GM13977 (cell line): ENCODE measurements at places on chromosomes 2 and 18.

- DNase-seq, result no peak
Observed at GRCh38 chr18:22974001-22974400, 40.9 kb downstream of the RBBP8 start.

DNA sequence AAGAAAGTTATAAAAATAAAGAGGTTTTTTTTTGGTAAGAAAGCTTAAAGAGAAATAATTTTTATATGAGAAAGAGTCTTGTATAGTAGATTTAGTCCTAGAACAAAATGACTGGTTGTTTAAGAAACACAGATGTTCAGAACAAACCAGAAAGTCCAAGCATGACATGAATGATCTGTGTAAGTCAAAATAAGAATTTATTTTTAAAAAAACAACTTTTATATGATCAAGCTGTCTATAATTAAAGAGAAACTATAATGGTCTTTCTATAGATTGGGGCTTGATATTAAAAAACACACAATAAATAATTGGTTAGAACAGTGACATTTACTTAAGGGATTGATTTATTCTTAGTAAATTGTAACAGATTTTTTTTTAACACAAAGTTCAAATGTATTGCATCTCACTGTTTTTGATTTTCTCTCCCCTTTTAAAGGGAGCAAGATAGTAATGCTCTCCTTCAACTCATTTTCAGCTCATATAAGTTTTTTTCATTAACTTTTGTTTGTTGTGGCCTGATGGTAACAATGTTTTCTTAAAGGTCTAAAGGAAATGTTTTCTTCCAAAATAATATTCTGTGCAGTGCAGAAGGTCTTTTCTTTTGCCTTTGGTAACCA lies 1256.8 kb downstream of the LRP1B start:
- DNase-seq, result no peak

GRCh38 chr2:29233428-29233827 lies 118.2 kb downstream of the CLIP4 start:
- DNase-seq, result no peak

DNA sequence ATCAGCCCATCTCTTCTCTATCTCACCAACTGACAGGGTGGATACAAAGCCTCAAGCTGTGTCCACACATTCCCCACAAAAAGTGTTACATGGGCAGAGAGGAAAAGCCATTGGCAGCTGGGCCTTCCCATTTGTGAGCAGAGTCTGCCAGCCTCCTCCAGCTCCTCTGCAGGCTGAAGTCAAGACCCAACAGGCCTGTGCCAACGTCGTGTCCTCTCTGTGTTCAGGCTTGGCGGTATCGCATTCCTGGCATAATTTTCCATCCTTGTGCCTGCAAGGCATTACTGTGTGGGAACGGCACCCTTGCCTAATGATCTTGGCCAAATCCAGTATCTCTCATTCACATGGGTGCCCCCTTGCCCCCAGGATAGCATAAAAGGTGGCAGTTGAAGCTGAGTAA lies 41.5 kb upstream of the APCDD1 start:
- no peak for DNase-seq

DNA sequence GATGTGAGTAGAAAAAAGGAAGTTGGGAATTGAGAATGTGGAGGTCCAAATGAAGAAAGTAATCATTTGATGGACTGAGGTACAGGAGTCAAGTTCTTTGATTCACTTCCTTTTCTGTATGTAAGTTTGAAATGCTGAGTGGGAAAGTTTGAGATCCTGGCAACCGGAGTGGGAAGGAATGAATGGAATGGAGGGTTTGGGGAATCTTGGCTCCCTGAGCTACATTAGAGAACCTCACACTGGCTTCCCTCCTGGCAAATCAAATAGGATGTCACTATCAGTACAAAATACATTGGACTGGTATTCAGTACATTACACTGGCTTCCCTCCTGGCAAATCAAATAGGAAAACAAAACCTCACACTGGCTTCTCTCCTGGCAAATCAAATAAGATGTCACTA lies 9.8 kb upstream of the RNF138 start:
- no peak for DNase-seq

DNA sequence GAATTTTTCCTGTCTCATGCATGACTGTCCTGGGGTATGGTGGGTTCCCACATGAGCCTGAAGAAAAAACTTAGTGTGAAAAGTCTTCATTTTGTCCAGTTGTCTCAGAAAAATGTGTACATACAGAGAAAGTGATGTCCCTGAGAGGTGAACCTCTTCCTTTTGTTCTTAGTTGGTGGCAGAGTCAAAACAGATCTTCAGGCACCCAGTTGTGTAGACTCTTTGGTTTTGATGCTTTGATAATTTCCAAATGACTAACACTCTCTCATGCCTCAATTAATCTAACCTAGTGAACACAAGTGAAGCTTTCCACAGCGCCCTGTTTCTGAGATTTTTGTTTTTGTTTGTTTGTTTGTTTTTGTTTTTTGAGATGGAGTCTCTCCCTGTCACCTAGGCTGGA lies 273.5 kb downstream of the PIK3C3 start:
- DNase-seq, result no peak

GRCh38 chr2:105886687-105887086 lies 142.0 kb downstream of the NCK2 start:
- no peak for DNase-seq

DNA sequence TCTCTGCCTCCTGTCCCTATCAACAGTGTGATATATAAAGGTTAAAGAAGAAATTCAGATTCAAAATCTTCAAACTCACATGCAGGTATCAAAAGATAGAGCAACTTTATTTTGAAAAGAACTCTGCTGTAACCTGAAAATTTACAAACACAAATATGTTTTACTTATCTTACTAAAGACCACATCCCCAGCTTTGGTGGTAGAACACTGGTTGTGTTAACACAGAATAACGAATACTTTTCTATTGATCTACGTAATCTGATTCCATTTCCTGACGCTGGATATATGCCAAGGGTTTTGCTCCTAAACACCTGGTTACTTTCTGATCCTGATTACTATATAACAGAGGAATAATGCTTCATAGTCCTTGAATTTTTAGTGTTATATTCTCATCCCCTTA lies 23.1 kb upstream of the SLC39A10 start:
- no peak for DNase-seq

DNA sequence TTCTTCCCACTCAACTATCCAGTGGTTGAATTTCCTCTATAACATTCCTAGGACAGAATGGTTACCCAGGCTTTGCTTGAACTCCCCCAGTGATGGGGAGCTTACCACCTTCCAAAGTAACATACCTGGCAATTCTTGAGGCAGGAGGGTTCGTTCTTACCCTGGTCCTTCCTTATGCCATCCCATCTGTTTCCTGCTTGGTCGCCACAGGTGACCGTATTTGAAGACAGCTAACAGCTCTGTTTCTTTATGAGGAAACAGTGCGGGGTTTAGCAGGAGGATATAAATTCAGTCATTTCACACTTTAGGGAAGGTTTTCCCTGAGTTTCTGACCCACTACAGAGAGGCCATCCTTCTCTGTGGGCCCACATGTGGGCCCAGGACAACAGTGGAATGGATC lies 42.6 kb downstream of the FOSL2 start:
- no peak for DNase-seq

DNA sequence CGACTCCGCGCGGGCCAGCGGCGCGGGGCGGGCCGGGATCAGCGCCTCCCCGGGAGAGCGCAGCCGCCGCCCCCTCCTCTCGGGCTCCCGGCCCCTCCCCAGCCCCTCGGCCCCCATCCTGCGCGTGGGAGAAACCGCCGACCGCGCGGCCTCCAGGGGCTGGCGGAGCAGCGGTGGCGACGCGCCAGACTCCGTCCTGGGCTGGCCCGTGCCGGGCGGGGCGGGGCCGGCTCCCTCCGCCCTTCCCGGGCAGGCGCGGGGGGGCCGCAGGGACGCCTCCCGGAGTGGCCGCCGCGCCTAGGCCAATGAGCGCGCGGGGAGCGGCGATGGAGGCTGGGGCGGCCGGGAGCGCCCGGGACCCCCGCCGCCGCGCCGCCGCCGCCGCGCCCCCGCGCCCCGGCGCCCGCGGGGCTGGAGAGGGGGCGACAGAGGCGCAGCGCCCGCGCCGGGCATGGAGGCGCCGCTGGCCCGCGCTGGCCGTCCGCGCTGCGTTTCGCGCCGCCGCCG lies 49.1 kb downstream of the KCNIP3 start:
- DNase-seq, result peak; percentile 66

- peak; percentile 54 for DNase-seq
Observed at GRCh38 chr2:7773362-7774360, 856.4 kb downstream of the RNF144A start.

DNA sequence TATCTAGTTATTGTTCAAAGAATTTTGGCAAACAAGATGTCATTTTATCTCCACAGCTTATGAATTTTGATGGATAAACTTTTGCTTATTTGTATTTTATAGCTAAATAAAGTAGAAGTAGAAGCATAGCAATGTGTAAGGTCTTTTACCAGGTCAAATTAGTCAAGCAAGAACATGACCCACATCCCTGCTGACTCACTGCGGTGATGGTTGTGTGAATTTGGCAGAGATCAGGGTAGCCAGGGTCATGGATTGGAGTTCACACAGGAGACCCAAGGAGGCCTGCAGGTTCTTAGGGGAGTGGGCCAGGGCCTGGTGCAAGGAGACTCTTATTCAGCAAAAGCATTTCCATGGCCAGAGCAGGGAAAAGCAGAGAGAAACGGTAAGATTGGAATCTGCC lies 18.7 kb downstream of the SP140 start:
- no peak for DNase-seq

- no peak for DNase-seq
Observed at GRCh38 chr2:146659976-146660375, 1184.9 kb upstream of the ACVR2A start.

- no peak for DNase-seq
Observed at GRCh38 chr2:236932831-236933361, 152.8 kb upstream of the COPS8 start.

DNA sequence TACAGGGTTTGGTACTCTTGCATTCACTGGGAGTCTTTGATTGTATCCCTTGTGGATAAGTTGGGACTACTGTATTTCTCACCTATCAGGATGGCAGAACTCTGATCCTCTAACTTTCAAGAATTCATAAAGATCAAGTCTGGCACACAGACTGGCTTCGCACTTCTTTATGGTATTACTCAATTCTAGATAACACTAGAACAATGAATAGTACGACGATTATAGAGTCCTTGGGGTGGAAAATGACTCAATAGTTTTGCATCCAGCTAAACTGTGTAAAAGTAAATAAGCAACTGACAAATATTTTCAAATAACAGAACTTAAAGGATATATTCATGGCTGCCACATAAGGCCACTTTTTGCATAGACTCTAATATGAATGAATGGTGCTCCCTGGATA lies 103.4 kb upstream of the MEX3C start:
- DNase-seq, result no peak

- no peak for DNase-seq
Observed at GRCh38 chr2:136424112-136424511, 306.2 kb upstream of the CXCR4 start.

GRCh38 chr2:108262036-108262435 lies 22.3 kb downstream of the SULT1C3 start:
- no peak for DNase-seq

DNA sequence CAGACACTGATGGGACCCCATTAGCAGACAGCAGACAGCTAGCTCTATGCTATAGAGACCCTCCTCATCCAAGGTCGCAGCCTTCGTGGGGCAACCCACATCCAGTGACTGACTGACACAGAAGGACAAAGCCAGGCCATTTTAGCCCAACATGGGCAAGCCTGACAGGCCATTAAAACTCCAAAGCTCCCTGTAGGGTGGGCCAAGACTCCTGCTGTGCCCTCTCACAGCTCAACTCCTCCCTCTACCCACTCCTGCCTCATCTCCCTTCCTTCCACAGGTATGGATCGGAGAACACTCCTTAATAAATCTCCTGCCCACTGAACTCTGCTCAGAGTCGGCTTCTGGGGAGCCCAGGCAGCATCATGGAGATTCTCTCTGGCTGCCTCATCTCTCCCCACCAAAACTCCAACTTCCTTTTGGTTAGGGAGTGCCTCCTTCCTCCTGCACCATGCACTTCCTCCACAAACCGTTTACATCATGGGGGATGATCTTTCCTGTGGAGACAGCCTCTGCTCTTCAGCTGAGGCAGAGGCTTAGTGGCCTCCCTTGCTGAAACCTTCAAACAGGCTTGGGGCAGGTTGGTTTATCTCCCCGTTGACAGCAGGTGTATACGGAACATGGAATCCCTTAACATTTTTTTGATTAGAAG lies 86.5 kb downstream of the ACTR3 start:
- DNase-seq, result no peak

GRCh38 chr2:86596118-86596517 lies 27.5 kb downstream of the RNF103 start:
- no peak for DNase-seq

DNA sequence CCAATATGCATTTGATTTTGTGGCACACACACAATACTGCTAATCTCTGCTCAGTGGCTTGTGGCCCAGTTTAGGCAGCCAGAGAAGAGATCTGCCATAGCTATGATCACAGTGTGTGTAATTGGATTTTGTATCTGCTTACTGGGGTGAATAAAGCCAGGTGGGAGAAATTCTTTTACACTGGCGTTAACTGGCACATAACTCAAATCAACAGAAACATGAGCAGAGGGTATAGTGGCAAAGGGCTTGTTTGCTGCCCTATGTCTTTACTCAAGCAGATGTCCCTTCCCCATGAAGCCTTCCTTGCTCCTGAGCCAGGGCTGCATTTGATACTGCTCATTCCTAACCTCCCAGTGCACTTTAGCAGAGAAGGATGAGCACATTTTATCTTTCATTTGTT lies 28.5 kb downstream of the STON1 start:
- DNase-seq, result no peak

GRCh38 chr2:904246-905024 lies 46.2 kb upstream of the SNTG2 start:
- DNase-seq, result no peak

GRCh38 chr18:25830787-25831186 lies 259.6 kb downstream of the SS18 start:
- DNase-seq, result no peak

DNA sequence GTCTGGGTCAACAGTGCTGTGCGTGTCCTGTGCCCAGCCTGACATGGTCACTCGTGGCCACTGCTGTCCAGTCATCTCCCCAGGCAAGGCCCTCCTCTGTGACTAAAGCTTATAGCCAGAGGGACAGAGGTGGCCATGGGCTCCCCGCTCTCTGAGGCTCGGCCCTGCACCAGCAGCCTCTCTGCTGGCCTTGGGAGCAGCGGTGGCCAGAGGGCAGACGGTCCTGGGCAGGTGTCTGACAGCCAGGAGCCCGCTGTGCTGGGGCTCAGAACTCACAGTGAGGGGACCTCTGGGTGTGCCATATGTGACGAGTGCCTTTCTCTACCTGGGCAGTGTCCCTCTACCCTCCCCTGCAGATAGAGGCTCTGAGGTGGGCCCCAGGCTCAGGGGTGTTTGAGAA lies 98.7 kb downstream of the FAM210A start:
- DNase-seq, result no peak

- DNase-seq, result no peak
Observed at GRCh38 chr2:34534761-34535160, 935.7 kb upstream of the FAM98A start.

GRCh38 chr18:12254820-12255511 lies 805 bp downstream of the CIDEA start:
- no peak for DNase-seq

DNA sequence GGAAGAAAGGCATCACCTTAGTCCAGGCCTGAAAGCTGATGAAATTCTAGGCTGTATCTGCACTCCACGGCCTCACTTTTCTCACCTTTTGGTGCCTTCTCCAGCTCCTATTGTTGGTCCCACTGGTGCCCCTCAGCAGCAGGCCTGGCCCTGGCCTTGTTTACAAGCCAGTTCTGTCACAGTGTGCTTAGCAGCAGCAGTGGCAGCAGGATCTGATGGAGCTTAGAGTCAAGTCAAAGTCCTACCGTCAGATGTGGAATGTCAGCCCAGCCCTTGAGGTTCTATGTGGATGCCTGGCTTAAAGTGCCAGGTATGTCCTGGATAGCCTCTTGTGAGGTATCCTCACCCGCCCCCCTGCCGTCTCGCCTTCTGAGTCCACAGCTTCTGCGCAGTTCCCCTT lies 281.3 kb downstream of the SUCLG1 start:
- DNase-seq, result no peak

- no peak for DNase-seq
Observed at GRCh38 chr2:185645529-185645928, 93.1 kb upstream of the FSIP2 start.
